Stimulated activated CD4-positive, alpha-beta T cell treated with anti-CD3 and anti-CD28 coated beads, Interleukin-15, amount 100 ng/mL, for 1 hour (primary cell): ENCODE measurements at places on chromosomes 3 and 15.
A peak's percentile ranks its signal among the peaks of the same experiment; 100 is the strongest.

- DNase-seq = no peak
Observed at GRCh38 chr15:31309893-31310606, 16.6 kb upstream of the KLF13 start.

DNA sequence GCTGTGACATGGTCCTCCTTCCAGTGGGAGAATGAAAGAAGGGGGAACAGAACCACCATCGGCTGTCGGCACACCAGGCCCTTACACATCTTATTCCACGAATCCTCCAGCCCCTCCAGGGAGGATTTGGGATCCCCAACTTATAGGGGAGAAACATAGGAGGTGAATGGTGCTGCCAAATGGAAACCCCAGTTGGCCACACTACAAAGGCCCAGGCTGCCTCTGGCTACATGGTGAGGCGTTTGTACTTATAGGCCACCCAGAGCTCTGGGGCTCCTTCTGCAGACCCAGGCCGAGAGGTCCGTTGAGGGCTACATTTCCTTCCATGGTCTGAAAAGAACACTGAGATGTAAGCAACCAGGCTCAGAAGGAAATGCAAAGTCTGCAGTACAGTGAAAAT is 12.0 kb downstream of the AMOTL2 start:
- no peak for DNase-seq

- DNase-seq = peak; percentile 33
Observed at GRCh38 chr3:12796171-12797123, at the start of gene CAND2. Gene CAND2, plus strand, starts transcription at chr3:12796680. Its CDS starts 41 bp downstream, at chr3:12796721.

DNA sequence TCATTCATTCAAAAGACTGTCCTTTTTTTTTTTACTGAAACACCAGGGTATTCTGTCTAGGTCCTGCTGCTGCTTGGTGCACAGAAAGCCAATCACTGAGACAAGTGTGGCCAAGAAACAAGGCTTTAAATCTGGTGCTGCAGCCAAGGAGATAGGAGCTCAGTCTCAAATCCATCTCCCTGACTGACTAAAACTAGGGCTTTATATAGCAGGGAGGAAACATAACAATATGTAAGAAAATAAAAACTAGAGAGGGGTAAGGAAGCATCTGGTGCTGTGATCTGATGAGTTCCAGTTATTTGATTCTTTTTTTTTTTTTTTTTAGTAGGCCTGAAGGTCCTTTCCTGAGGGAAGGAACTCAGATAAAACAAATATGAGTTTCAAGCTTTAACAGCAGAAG is 139.8 kb downstream of the ATG7 start:
- DNase-seq = no peak

- no peak for DNase-seq
Observed at GRCh38 chr15:70947351-70948335, 55.0 kb downstream of the LRRC49 start.

GRCh38 chr3:30962493-30962892 is 68.0 kb upstream of the GADL1 start:
- DNase-seq = no peak

- no peak for DNase-seq
Observed at GRCh38 chr15:94792196-94792595, 560.8 kb downstream of the MCTP2 start.

- DNase-seq = no peak
Observed at GRCh38 chr3:114632757-114633424, 339.1 kb downstream of the TIGIT start.
